H1 (cell line): ENCODE measurements at places on chromosomes 12 and 14.

DNA sequence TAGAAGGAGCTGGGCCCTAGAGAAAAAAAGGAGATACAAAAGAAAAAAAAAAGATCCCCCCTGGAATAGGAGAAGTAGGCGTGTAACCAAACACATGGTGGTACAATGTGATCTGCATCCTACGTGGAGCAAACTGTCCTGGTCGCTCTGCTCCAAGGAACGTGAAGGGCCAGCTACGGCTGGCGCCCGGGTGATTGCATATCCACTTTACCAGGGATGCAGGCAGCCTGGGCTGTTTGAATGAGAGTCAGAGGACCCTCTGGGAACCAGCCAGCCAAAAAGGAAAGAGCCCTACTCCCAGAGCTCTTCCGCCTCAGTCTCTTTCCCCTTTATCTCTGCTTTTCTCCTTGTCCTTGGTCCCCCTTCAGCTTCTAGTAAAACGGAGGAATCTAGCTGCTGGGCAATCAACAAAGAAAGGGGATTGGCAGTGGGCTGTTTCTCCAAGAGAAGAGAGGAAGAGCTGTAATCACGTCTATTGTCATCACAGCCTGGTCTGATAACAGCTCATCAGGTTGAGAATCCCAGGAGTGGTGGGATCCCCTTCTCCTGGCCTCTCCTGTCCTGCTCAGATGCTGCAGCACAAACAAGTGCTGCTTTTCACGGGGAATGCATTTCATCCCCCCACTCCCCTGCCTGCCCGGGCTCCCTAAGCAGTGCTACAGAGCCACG is 156.0 kb downstream of the ADCK1 start:
- no peak for DNase-seq

GRCh38 chr12:12086362-12086761 is 15.6 kb downstream of the BCL2L14 start:
- no peak for DNase-seq

DNA sequence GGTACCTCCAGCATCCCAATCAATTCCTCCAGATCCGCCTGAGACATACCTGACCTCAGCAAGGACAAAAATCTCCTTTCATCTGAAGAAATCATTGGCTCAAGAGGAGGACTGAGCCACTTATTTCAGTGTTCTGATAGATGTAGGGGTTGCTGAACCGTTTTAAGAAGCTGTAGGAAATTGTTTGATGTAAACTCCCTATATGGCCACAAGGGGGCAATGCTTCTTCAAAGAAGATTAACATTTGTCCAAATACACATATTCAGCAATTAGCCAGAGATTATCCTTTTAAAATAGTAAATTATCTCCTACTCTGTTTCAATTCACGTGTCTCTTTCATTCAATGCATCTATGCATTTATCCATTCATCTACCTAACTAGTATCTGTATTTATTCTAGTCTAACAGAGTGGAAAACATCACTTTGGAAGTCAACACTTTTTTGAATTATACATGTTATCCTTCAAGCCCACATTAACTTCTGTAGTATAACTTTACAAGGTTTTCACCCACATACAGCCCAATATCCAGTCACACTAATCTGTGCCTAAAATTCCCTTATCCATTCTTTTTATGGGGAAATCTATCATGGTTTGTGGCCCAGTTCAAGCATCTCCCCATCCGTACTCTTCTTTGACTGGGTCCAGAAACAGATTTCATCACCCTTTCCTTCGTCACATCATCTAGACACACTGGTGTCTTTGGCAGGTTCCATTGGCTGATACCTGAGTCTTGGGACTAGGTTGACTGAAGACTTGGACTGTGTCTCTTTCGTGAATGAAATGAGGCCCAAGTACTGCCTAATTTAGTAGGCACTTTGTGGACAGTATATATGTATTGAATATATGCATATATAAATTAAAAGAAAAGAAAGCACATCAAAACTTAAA is 411.0 kb upstream of the OR4E1 start:
- no peak for DNase-seq

DNA sequence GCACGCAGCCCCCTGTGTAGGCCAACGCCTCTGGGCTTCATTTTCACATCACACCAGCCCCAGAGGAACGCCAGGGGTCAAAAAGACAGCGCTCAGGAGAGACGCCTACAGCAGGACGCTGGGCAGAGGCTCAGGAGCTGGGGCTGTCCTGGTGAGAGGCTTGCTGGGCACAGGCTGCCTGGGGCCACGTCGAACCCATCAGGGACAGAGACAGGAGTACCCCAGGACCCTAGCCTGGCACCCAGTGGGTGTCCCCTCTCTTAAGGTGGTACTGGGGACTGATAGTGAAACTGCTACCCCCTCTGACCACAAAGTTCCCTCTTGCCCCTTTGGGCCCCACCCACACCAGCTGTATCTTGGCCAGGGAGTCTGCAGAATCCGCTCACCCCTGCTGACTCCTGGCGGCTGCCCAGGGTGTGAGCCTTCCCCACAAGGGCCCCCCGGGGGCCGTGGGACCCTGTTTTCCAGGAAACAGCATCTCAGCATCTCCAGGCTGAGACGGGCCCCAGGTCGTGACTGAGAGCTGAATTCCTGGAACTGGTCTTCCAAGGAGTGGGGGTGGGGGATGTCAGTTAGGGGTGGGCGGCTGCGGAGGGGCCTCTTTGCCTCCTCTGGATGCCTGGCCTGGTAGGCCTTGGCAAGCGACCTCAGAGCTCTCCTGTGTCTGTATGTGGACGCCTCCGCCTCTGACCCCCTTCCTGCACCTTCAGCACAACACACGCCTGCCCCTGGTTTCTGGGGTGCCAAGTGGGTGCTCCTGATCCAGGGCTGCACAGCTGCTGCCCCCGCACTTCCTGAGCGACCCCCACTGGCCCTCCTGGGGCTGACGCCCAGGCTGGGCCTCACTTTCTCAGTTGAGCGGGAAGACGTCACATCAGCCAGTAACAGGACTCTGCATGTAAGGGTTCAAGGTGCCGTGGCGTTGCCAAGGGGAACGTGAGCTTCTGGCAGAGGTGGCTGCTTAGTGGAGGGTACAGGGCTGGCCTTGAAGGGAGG is 321.9 kb upstream of the RTL1 start:
- peak; percentile 42 for DNase-seq

- DNase-seq = no peak
Observed at GRCh38 chr12:131230340-131231031, 276.8 kb downstream of the ADGRD1 start.

- no peak for DNase-seq
Observed at GRCh38 chr14:103772078-103772712, 56.6 kb downstream of the ZFYVE21 start.

DNA sequence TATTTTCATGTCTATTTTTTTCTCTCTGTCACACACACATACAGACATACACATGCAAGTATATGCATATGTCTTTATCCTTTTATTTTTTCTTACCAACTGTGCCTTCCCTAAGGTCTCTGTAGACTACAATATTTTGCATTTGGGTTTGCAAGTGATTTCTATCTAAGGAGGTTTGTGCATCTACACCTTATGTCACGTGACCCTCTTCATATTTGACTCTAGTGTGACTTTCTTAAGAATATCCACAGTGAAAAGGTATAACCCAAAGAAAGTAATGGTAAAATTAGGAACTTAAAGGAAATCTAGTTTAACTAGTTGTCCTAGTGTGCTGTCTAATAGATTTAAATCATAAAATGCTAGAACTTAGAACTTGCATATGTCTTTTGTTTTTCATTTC is 298.8 kb upstream of the LRIG3 start:
- no peak for DNase-seq

DNA sequence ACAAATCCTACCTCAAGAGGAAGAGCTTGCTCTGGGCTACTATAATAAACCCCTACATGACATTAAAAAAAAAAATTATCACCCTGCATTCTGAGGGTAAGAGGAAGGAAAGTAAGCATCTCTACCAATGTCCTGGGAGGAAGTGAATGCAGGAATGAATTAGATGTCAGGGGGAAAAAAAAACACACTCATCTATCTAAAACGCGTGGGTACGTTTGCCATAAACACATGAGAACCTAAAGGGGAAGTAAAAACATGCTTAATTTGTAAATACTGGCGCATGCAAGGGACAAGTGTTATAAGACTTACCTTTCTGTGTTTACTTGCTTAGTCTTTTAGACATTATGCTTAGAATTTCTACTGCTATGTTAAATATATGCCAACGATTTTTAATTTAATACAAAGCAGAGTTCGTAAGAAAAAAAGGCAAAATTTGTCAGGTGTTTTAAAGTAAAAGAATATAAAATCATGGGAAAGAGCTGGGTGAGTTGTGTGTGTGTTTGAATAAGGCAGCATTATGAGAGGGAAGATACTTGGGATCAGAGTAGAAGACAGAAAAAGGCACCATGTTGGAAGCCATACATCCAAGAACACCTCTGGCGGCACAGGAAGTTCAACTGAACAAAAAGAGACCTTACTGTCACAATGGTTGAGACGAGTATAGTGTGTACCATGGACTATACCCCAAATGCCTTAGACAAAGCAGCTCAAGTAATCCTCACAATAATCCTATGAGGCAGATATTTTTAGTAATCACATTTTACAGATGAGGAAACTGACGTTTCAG is 1.5 kb downstream of the TMED8 start:
- no peak for DNase-seq

GRCh38 chr12:50984586-50985298 is 32.4 kb downstream of the HIGD1C start:
- no peak for DNase-seq

GRCh38 chr12:124583854-124584253 is 16.4 kb upstream of the NCOR2 start:
- no peak for DNase-seq

DNA sequence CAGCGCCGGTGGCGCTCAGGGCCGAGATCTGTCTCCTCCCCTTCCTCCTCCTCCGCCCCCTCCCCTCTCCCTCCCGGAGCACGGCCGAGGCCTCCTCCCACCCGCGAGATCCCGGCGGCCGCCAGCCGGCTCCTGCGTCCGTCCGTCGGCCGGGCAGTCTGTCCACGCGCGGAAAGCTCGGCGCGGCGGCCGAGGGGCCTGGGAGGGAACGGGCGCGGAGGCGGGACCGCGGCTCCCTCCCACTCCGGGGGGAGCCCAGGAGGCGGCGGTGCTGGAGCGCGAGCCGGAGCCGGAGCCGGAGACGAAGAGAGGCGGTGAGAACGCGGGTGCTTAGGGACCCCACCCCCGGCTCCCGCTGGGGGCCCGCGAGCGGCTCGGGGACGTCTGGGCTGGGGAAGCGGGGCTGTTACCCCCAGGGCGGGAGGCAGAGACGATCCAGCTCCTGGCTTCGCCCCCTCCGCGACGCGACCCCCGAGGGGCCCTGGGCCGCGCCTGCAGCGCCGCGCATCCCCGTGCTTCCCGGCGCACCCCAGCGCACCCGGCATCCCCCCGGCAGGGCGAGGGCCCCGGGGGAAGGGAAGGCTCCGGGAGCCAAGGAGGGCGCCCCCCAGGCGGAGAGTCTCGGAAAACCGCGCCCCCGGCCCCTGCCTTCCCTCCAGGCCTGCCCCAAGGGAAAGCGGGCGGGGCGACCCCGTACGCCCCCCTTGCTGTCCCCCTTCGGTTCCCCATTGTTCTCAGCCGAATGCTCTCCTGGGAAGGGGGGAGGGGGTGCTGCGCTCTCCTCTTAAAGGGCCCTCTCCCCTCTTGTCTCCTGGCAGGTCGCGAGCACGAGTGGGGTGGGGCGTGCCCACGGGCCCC is at the start of gene DTX1:
DTX1 (plus strand) TSS at position 100 of the 858 bp plus-strand sequence. CDS start 1,463 bp downstream, outside the sequence.
- no peak for DNase-seq
